ENCODE measurements at places on chromosomes 16 and 17.
A peak's percentile ranks its signal among the peaks of the same experiment; 100 is the strongest.

DNA sequence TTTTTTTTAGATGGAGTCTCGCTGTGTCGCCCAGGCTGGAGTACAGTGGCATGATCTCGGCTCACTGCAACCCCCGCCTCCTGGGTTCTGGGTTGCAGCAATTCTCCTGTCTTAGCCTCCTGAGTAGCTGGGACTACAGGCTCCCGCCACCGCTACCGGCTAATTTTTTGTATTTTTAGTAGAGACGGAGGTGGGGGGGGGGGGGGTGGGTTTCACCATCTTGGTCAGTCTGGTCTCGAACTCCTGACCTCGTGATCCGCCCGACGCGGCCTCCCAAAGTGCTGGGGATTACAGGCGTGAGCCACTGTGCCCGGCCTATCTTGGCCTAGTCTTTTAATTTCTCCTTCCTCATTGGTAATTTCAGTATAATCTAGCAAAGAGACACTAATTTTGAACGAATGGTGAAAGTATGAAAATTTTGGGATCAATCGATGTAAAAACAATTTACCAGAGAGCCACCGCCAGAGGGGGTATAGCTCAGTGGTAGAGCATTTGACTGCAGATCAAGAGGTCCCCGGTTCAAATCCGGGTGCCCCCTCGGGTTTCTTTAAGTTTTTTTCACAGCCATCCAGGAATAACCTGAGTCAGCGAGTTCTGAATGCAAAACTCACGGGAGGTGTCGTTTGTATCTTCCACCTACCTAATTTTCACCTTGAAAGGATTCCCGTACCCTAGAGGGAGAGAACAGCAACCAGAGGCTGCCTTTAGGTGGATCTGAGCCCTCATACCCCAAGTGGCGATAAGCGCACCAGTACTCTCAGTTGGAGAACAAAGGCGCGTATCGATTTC is 2.5 kb upstream of the LASP1 start:
- peak; percentile 53 for DNase-seq

GRCh38 chr16:87664792-87665191 is 62.5 kb downstream of the JPH3 start:
- no peak for DNase-seq

GRCh38 chr16:31135535-31136286 is at the start of gene PRSS8:
PRSS8 (minus strand) TSS chr16:31135727; CDS start chr16:31135498, 229 bp downstream.
- no peak for DNase-seq

- no peak for DNase-seq
These were observed 34.5 kb upstream of the USP22 start for GRCh38 chr17:21077281-21077680.

GRCh38 chr16:89827383-89828198 is 684 bp upstream of the SPIRE2 start:
- DNase-seq: peak; percentile 33

DNA sequence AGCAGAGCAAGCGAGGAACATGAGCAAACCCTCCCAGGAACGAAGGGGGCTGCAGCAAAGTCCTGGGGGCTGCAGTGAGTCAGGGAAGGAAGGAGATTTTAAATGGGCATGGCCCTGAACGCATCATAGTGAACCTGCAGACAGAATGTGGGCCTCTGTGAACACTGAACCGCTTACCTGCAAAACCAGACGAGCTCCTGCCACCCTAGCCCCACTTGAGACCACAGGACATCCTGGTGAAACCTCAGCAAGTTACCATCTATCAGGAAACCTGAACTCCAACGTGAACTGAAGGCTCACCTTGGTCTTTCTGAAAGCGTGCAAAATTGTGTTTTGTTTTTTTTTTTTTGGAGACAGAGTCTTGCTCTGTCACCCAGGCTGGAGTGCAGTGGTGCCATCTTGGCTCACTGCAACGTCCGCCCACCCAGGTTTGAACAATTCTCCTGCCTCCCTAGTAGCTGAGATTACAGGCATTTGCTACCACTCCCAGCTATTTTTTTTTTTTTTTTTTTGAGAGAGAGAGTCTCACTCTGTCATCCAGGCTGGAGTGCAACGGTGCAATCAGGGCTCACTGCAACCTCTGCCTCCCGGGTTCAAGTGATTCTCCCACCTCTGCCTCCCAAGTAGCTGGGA is 30.8 kb downstream of the FANCA start:
- no peak for DNase-seq

DNA sequence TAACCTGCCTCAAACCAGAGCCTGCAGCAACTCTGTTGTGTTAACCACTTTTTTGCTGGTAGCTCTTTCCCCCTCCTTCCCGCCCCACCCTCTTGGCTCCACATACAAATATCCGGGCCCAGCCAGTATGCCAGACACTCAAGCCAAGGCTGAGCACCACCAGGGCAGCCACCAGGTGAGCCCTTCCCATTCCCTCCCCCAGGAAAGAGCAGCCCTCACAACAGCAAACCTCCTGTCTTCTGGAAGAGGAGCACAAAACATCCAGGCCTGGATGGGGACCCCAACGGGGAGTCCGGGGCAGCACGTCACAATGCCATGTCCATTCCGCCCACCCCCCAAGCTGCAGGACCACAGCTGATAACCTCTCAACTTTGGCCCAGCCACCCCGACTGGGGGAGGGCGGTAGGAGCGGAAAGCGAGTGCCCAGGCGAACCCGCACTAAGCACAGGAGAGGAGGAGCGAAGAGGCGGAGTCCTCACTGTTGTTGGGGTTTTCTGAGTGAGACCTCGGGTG is 757 bp downstream of the ORMDL3 start:
- peak; percentile 64 for DNase-seq

Measured in GM03348 (cell line).